NT2/D1 (cell line): ENCODE measurements at places on chromosomes 6 and 20.

GRCh38 chr6:33983721-33984465 is 162.0 kb downstream of the GRM4 start:
- DNase-seq, result no peak

DNA sequence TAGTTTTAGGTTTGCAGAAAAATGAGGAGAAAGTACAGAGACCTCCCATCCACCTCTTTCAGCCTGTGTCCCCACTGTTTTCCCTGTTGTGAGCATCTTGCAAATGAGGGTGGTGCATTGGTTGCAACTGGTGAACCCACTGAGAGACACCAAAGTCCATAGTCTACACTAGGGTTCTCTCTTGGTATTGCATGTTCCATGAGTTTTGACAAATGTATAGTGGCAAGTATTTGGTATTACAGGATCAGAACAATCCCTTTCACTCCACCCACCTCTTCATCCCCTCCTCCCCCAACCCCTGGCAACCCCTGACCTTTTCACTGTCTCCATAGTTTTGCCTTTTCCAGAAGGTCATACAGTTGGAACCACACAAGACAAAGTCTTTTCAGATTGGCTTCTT is 20.1 kb downstream of the ZNF831 start:
- DNase-seq, result no peak

DNA sequence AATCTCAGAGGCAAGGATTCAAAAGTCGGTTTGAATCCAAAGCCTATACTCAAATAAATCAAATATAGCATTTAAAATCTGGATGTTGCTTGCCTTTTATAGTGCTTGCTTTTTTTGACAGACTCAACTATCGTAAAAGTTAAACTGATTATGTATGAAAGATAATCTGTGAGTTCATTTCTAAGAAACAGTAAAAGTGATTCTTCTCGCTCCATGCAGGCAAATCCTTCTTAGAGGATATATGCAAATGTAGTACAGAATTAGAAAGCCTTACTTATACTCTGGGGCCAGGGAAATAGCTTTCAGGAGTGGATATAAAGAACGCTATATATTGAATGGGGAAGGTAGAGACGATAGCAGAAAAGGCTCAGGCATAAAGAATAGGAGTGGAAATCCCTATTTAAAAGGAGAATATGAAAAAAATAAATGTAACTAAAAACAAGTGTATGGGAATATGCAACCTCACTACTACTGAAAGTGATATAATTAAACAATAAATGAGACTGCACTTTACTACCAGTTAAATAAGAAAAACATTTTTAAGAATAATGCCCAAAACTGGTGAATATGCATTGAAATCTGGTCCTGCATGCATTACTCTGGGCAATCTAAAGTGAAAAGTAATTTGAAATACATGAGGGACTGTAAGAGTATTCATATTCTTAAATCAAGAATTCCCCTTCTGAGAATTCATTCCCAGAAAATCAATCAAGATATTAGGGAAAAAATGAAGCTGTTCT is 361.8 kb upstream of the PLCB4 start:
- no peak for DNase-seq

GRCh38 chr6:152316024-152316423 is 321.1 kb downstream of the SYNE1 start:
- DNase-seq, result no peak

DNA sequence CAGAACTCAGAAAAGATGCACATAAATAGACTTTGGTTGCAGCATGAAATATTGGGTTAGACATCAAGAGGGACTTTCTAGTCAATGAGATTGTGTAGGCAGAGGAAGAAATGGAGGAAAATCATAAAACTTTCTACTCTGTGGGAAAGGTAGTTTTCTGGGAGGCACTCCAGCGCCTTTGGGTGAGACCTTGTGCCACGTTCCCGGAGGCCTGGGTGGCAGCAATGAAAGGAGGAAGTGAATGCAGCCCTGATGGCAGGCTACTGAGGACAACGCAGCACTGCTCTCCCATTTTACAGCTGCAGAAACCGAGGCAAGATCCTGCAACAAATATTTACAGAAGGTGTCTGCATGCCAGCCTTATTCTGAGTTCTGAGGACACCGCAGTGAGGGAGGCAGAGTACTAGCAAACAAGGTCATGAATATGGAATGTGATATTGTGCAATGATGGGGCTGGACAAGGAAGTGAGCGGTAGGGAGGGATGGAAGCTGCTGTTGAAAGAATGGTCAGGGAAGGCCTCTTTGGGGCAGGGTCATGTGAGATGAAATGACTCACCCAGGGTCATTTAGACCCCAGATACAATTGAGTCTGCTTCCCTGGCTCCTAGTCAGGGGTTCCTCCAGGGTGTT is 159.1 kb downstream of the TFAP2C start:
- DNase-seq, result no peak

GRCh38 chr20:17822039-17822438 is 122.3 kb downstream of the BANF2 start:
- no peak for DNase-seq

DNA sequence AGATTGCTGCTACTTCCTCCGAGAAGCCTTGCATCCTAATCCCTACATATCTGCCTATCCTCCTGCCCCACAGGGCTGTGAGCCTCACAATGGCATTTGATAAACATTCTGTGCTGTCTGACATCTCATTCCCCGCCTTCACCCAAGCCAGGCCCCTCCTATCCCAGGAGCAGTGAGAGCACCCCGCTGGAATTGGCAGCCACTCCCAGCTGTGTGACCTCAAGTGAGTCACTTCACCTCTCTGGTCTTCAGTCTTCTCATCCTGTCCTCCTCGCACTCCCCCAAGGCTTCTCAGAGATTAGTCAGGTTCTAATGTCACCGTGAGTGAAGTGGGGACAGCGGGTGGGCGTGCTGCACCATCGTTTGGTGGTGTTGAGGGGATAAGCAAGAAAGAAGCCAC is 81.7 kb downstream of the CDH22 start:
- DNase-seq, result no peak

DNA sequence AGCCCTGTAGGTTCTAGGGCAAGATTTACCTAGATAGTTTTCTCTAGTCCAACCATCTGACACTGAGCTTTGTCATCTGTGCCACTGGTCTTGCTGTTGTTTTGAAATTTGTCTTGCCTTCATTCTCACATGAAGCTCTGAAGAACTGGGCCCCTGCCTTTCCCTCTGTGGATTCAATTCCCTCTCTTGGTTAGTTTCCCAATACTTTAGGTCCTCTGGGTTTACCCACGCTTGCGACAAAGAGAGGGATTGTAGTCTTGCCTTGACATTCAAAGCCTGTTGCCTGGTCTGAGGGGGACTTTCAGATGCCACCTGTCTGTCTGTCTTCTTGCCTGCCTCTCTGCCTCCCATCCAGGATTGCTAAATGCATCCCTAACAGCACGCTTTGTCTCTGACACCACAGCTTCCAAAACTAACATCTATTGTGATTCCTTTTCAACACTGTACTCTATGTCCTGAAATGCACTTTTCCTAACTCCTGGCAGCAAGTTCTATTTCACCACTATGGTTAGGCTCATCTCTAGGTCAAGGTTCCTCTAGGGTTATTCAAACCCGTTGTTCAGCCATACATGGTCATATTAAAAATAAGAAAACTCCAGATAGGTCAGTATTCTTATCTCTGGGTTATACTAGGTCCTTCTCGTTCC is 25.5 kb upstream of the MANEA start:
- DNase-seq, result no peak

DNA sequence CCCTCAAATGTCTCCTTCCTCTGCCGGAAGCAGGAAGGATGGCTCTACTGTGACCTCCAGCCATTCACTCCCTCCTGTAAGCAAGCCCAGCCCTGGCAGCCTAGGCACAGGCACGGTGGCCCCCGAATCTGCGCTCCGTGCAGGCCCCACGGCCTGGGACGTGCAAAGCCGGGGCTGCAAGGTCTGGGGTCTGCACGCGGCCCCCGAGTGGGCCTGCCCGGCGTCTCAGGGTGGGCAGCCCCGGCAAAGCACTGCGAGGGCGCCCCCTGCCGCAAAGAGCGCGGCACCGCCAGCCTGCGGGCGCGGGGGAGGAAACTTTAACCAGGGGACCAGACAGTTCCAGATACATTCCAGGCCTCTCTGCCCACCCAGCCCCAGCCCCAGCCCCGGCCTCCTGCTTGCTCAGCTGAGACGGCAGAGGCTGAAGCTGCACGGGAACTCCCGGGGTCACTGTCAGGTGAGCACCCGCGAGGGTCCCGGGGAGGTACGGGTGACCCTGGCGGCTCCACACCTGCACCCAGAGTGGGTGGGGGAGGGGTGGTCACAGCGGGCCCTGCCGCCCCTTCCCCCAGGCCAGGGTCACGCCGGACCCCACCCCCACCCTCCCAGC is 98.8 kb downstream of the ASXL1 start:
- DNase-seq, result no peak
